ENCODE measurements at places on chromosomes 6 and 20. TPM values are rescaled to one million over a fixed set of nuclear protein-coding genes. Genes with fewer than 3 reads are reported as not detected.

DNA sequence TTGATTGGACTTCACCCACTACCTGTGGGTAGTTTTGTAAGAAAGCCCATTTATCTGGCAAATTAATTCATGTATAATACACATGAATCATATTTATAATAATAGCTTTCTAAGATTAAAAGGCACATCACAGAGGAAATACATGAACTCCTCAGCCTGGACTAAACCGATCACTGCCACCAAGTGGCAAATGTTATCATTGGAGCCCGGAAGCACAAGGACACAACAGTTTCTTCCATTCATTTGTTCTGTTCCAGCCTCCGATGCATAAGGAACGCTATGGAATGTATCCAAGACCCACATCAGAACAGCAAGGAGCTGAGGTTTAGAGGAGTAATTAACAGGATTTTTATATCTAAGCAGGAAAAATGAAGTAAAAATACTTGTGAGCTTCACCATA, 13.9 kb upstream of the IPCEF1 start:
- no peak for DNase-seq
- H3K4me1 ChIP-seq = no peaks in the 10 kb centered on the region

OR2H2 gene
- not detected for total RNA-seq

DNA sequence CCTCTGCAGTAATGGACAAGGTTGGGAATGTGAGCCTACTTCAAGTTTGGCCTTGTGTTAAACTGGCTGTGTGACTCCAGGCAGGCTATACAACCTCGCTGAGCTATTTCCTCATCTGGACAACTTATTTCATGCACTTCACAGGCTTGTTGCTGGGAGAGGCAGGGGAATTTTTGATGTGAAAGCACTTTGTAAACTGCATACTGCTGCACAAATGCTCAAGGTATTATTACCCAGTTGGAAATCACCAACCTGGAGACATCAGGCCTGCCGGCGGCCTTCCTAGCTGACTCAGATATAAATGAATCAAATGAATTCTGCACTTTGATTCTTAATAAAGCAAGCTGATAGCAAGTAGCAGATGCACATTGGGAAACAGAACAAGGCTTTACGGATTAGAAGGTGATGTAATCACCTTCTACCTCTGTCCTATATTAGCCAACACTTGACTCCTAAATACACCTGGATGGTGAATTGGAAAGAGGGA, 10.1 kb downstream of the JARID2 start:
- no peaks in the 10 kb centered on the region for H3K27me3 ChIP-seq
- H3K4me3 ChIP-seq = no peak overlapping the region
- DNase-seq = no peak
- H3K27ac ChIP-seq = no peak overlapping the region
- H3K36me3 ChIP-seq = peaks cover 55% of the 10 kb centered on the region

- H3K4me3 ChIP-seq = no peak overlapping the region
- peak; percentile 40 for DNase-seq
- H3K27me3 ChIP-seq = no peaks in the 10 kb centered on the region
- peaks cover 58% of the 10 kb centered on the region for H3K4me1 ChIP-seq
- no peaks in the 10 kb centered on the region for H3K36me3 ChIP-seq
- H3K27ac ChIP-seq = peak overlapping the region; percentile 82
Observed at GRCh38 chr6:159099276-159099675, 54.5 kb upstream of the TAGAP start.

FOXA2 gene
- not detected for total RNA-seq

OLIG3 gene
- 0.18 TPM for total RNA-seq

- peak overlapping the region; percentile 90 for H3K27ac ChIP-seq
- H3K27me3 ChIP-seq = no peaks in the 10 kb centered on the region
- peaks cover 22% of the 10 kb centered on the region for H3K4me1 ChIP-seq
- H3K36me3 ChIP-seq = peaks cover 44% of the 10 kb centered on the region
- no peak for DNase-seq
Observed at GRCh38 chr20:32232326-32232886, 24.7 kb downstream of the POFUT1 start.

- H3K4me1 ChIP-seq = peaks cover 47% of the 10 kb centered on the region
- H3K27me3 ChIP-seq = no peaks in the 10 kb centered on the region
- peak overlapping the region; percentile 14 for H3K4me3 ChIP-seq
- H3K36me3 ChIP-seq = peaks cover 35% of the 10 kb centered on the region
- peak overlapping the region; percentile 84 for H3K27ac ChIP-seq
- no peak for DNase-seq
Observed at GRCh38 chr6:158039178-158039557, 57.5 kb downstream of the SYNJ2 start.

DNA sequence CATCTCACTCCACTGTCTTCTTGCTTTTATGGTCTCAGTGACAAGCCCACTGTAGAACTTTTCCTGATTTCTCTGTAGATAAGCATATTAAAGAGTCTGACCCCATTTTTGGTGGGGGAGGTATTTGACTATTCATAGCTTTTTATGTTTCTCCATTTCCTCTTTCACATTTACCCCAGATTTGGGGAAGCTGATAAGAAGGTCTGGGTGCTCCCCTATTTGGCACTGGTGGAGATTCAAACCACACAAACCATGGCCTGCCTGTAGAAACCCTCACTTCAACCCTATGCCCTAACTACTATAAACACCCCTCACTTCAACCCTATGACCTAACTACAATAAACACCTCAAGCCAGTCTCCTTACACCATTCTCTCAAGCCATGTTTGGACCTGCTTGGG, 196.2 kb upstream of the SYNDIG1 start:
- no peak overlapping the region for H3K27ac ChIP-seq
- no peak overlapping the region for H3K4me3 ChIP-seq
- peaks cover 7% of the 10 kb centered on the region for H3K27me3 ChIP-seq
- peaks cover 5% of the 10 kb centered on the region for H3K4me1 ChIP-seq
- no peak for DNase-seq

- peaks cover 11% of the 10 kb centered on the region for H3K4me1 ChIP-seq
- peaks cover 2% of the 10 kb centered on the region for H3K27me3 ChIP-seq
- H3K27ac ChIP-seq = no peak overlapping the region
- no peaks in the 10 kb centered on the region for H3K36me3 ChIP-seq
- no peak for DNase-seq
Observed at GRCh38 chr6:109325400-109325801, 56.9 kb downstream of the CD164 start.

- no peak overlapping the region for H3K4me3 ChIP-seq
- H3K27me3 ChIP-seq = no peaks in the 10 kb centered on the region
- DNase-seq = peak; percentile 94
- H3K4me1 ChIP-seq = peaks cover 33% of the 10 kb centered on the region
- peaks cover 20% of the 10 kb centered on the region for H3K36me3 ChIP-seq
Observed at GRCh38 chr6:27838058-27838944, 73.9 kb downstream of the OR2B2 start.

- H3K27me3 ChIP-seq = peaks cover 32% of the 10 kb centered on the region
- no peak overlapping the region for H3K4me3 ChIP-seq
- H3K27ac ChIP-seq = no peak overlapping the region
- DNase-seq = no peak
- H3K36me3 ChIP-seq = peaks cover 15% of the 10 kb centered on the region
- H3K4me1 ChIP-seq = peaks cover 28% of the 10 kb centered on the region
Observed at GRCh38 chr6:14107711-14108494, 9.7 kb upstream of the CD83 start.

- no peak for DNase-seq
- H3K27ac ChIP-seq = no peak overlapping the region
- no peaks in the 10 kb centered on the region for H3K4me1 ChIP-seq
- no peaks in the 10 kb centered on the region for H3K36me3 ChIP-seq
Observed at GRCh38 chr20:46214824-46215488, 93.3 kb downstream of the CDH22 start.

GRCh38 chr6:108762394-108762793, 85.8 kb upstream of the ARMC2 start:
- peak; percentile 32 for DNase-seq
- peaks cover 13% of the 10 kb centered on the region for H3K4me1 ChIP-seq
- H3K27me3 ChIP-seq = peaks cover 7% of the 10 kb centered on the region
- no peak overlapping the region for H3K27ac ChIP-seq
- H3K36me3 ChIP-seq = no peaks in the 10 kb centered on the region

F13A1 gene
- not detected for total RNA-seq

PDE7B gene
- total RNA-seq = 0.38 TPM

FERMT1 gene
- 0.06 TPM for total RNA-seq

- peaks cover 11% of the 10 kb centered on the region for H3K4me1 ChIP-seq
- H3K4me3 ChIP-seq = peak overlapping the region; percentile 38
- peak overlapping the region; percentile 66 for H3K27ac ChIP-seq
- H3K27me3 ChIP-seq = no peaks in the 10 kb centered on the region
- H3K36me3 ChIP-seq = peaks cover 1% of the 10 kb centered on the region
Observed at GRCh38 chr6:139262519-139263300, 29.1 kb downstream of the TXLNB start.

GRCh38 chr6:145161501-145161900, 573.8 kb downstream of the EPM2A start:
- no peak overlapping the region for H3K27ac ChIP-seq
- H3K36me3 ChIP-seq = no peaks in the 10 kb centered on the region
- H3K4me3 ChIP-seq = no peak overlapping the region

DNA sequence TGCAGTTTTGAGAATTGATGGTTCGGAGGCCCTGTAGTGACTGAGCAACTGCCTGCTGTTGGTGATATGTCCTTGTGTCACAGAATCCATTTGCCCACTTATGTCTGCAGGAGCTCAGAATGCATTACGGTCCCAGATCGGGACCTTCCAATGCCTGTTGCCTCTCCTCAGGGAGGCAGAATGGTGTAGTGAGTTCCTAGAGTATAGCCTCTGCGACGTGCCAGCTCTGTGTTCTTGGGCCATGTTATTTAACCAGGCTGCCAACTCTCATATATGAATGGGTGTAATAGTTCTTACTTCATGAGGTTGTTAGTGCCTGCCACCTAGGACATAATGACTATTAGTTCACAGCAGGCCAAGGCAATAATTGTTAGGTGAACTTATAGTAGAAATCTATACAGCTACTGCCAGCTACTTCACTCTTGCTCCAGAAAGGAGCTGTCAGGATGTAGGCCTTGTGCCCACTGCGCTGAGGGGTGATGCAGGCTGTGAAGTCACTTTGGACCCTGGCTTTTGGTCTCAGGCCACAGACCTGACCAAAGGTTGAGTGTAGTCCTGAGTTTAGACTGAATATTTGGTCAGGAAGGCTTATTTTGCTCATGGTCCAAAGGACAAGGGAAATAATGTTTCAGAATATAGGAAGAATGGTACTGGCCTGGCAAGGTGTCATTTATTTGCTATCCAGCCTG, 82.1 kb downstream of the ASXL1 start:
- H3K27ac ChIP-seq = no peak overlapping the region
- no peaks in the 10 kb centered on the region for H3K27me3 ChIP-seq
- H3K36me3 ChIP-seq = peaks cover 24% of the 10 kb centered on the region
- DNase-seq = peak; percentile 34

GRCh38 chr6:95686895-95687294, 109.6 kb downstream of the MANEA start:
- H3K27me3 ChIP-seq = no peaks in the 10 kb centered on the region
- H3K36me3 ChIP-seq = no peaks in the 10 kb centered on the region
- H3K4me3 ChIP-seq = no peak overlapping the region

GRCh38 chr6:165321555-165322145, 12.2 kb upstream of the C6orf118 start:
- no peaks in the 10 kb centered on the region for H3K27me3 ChIP-seq
- H3K4me3 ChIP-seq = no peak overlapping the region
- H3K4me1 ChIP-seq = no peaks in the 10 kb centered on the region
- DNase-seq = no peak
- no peaks in the 10 kb centered on the region for H3K36me3 ChIP-seq

GRCh38 chr6:164531736-164532135, 777.7 kb downstream of the C6orf118 start:
- no peaks in the 10 kb centered on the region for H3K36me3 ChIP-seq
- no peaks in the 10 kb centered on the region for H3K27me3 ChIP-seq
- H3K4me3 ChIP-seq = no peak overlapping the region

- no peak overlapping the region for H3K4me3 ChIP-seq
- H3K27ac ChIP-seq = no peak overlapping the region
- H3K4me1 ChIP-seq = peaks cover 26% of the 10 kb centered on the region
- no peaks in the 10 kb centered on the region for H3K36me3 ChIP-seq
- peaks cover 27% of the 10 kb centered on the region for H3K27me3 ChIP-seq
- DNase-seq = no peak
Observed at GRCh38 chr20:50008007-50008406, 25.2 kb downstream of the SNAI1 start.

- H3K4me1 ChIP-seq = no peaks in the 10 kb centered on the region
- no peak overlapping the region for H3K27ac ChIP-seq
- H3K36me3 ChIP-seq = no peaks in the 10 kb centered on the region
Observed at GRCh38 chr6:128422200-128422599, 98.2 kb downstream of the PTPRK start.

DNA sequence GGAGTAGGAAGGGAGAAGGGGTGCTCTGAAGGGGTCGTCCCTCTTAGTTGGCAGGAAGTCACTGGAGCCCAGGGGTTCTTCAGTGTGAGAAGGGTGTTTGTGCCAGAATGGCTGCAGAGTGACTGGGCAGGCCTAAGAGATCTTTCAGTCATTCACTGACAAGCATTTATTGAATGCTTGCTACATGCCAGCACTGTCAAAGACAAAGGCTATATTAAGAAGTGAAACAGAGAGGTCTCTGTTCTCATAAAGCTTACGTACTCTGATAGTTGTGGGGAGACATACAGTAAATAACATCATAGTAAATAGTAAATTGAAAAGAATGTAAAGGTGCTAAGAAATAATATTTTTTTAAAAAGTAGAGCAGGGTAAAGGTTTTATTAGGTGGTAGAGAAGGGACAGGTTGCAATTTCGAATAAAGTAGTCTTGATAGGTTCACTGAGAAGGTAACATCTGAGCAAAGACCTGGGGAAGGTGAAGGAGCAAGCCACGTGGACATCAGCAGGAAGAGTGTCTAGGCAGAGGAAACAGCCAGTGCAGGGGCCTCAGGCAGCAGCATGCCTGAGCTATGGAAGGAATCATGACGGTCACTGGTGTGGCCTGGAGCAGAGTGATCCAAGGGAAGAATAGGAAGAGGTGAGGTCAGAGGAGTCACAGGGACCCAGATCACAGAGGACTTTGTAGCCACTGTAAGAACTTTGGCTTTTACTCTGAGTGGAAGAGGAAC, 36.3 kb upstream of the RNF8 start:
- H3K27me3 ChIP-seq = no peaks in the 10 kb centered on the region
- peaks cover 12% of the 10 kb centered on the region for H3K36me3 ChIP-seq
- no peak overlapping the region for H3K4me3 ChIP-seq
- DNase-seq = peak; percentile 12

DNA sequence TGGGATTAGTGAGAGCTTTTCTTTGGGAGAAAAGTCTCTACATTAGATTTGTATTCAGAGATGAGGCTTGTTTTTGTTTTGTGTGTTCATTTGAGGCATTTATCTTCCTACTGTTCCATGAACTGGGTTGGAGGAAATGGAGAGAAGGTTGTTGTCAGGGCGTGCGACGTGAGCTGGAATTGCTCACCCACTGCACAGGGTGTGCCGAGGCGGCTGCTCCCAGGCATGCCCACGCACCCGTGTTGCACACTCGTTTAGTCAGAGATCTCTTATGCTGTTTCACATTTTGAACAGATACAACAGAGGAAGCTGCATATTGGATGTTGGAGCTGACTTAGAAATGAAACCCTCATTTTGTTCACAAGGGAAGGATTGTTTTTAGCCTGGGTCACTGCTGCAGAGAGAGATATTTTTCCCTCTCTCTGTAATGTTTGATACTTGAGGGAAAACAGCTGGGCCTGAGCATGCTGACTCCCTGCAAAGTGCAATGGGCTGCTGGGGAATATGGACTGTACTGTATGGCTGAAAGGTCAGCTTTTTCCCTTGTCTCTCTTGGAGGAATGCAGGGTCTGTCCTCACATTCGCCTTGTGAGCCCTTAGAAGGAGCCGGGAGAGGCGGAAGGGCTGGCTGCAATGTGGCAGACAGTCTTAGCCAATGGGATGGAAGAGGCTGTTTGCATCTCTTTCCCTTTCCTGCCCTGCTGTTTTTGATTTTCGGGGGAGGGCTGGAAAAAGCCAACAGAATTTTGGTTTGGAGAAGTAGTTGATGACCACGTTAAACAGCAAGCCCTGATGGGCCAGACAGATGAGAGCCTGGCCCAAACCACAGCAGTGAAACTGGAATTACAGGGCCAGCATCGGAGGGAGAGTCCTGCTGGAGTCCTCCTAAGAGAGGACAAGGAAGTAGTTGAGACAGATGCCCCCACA, 170.8 kb downstream of the SASH1 start:
- no peak overlapping the region for H3K4me3 ChIP-seq
- H3K36me3 ChIP-seq = no peaks in the 10 kb centered on the region
- peaks cover 50% of the 10 kb centered on the region for H3K27me3 ChIP-seq
- no peaks in the 10 kb centered on the region for H3K4me1 ChIP-seq
- no peak for DNase-seq

Measured in activated CD8-positive, alpha-beta memory T cell treated with anti-CD3 and anti-CD28 coated beads, Interleukin-2, amount 10 ng/mL, durations not matched to agents 7 days and 5 days (primary cell).